ENCODE measurements at places on chromosomes 6 and 20. TPM values are rescaled to one million over a fixed set of nuclear protein-coding genes. Genes with fewer than 3 reads are reported as not detected.

GRCh38 chr6:104625536-104625935 is 234.2 kb downstream of the HACE1 start:
- no peak for DNase-seq

The CLVS2 gene
- under 0.01 TPM for total RNA-seq

- DNase-seq = peak; percentile 17
Measured at GRCh38 chr20:14959506-14960475, 622.4 kb upstream of the FLRT3 start.

DNA sequence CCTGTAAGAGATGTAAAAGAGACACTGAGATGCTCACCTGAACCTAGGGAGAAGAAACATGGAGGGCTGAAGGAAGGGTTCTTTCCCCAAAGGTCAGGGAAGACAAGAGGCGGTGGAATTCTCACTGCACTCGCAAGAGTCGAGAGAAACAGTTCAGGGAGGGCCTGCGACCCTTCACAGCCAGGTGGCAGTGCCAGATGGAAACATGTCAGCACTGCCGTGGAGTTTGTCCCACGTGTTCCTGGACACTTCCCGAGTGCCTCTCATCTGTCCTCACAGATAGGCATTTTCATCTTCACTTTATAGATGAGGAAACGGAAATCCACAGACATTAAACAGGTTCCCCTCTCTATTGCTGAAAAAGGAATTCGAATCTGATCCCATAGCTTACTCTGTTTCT is 70.4 kb upstream of the SYNJ2 start:
- DNase-seq = no peak

- no peak for DNase-seq
Measured at GRCh38 chr6:139553916-139554315, 179.5 kb upstream of the CITED2 start.

GRCh38 chr6:43810965-43811732 is 41.1 kb downstream of the VEGFA start:
- DNase-seq = no peak

GRCh38 chr6:170080828-170081371 is 210.0 kb downstream of the DLL1 start:
- DNase-seq = no peak

The MYL9 gene
- 44.1 TPM for total RNA-seq
